Left renal pelvis (tissue), 4 donors: ENCODE measurements at places on chromosomes 7 and 10.

GRCh38 chr7:135368416-135369186, 135.0 kb downstream of the STRA8 start:
- DNase-seq = no peak

- DNase-seq = no peak
Observed at GRCh38 chr7:45293295-45293942, 135.8 kb downstream of the RAMP3 start.

DNA sequence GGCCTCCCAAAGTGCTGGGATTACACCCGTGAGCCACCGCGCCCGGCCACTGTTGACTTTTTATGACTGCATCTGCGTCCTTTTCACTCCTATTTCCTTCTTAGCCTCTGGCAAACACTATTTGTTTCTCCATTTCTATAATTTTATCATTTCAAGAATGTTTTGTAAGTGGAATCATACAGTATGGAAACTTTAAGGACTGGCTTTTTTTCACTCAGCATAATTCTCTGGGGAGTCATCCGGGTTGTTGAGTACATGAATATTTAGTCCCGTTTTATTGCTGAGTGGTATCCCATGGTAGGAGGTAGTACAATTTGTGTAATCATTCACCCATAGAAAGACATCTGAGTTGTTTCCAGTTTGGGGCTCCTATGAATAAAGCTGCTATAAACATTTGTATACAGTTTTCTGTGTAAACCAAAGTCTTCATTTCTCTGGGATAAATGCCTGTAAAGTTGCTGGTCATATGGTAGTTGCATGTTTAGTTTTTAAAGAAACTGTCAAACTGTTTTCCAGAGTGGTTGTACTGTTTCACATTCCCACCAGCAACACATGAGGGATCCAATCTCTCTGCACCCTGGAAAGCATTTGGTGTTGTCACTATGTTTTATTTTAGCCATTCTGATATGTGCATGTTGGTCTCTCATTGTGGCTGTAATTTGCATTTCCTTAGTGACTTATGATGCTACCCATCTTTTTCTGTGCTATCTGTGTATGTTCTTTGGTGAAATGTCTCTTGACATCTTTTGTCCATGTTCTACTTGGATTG, 139.6 kb upstream of the EEPD1 start:
- no peak for DNase-seq

GRCh38 chr10:97341416-97341815, 6.9 kb upstream of the FRAT2 start:
- no peak for DNase-seq

GRCh38 chr10:129958148-129958628, 5.9 kb downstream of the EBF3 start:
- no peak for DNase-seq

- DNase-seq = no peak
Observed at GRCh38 chr7:136058546-136058945, 81.4 kb upstream of the MTPN start.

GRCh38 chr10:96646301-96646700, 59.5 kb upstream of the TM9SF3 start:
- no peak for DNase-seq

- no peak for DNase-seq
Observed at GRCh38 chr10:99331207-99331803, 2.1 kb downstream of the CNNM1 start.

DNA sequence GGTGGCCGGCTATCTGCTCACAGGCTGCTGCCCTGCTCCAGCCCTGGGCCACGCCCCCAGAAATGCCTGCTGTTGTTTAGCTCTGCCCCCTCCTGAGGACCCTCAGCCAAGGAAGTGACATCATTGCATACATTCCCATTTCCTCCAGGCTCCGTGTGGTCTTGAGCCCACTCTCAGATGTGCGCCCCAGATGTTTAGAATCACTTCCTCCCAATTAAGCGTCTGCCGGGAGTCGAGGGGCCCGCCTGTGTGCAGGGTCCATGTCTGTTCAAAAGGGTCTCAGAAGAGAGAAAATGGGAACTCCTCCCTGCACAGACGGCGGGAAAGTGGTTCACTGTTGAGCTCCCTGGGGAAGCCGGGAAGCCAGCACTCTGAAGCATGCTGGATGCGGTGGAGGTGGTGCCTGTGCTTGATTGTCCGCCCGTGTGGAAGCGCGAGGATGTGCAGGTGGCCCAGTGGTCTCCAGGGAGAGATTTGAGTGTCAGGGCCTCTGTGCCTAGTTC, 116.9 kb upstream of the PPIF start:
- DNase-seq = no peak

- no peak for DNase-seq
Observed at GRCh38 chr10:70007116-70007820, 45.4 kb upstream of the MACROH2A2 start.

DNA sequence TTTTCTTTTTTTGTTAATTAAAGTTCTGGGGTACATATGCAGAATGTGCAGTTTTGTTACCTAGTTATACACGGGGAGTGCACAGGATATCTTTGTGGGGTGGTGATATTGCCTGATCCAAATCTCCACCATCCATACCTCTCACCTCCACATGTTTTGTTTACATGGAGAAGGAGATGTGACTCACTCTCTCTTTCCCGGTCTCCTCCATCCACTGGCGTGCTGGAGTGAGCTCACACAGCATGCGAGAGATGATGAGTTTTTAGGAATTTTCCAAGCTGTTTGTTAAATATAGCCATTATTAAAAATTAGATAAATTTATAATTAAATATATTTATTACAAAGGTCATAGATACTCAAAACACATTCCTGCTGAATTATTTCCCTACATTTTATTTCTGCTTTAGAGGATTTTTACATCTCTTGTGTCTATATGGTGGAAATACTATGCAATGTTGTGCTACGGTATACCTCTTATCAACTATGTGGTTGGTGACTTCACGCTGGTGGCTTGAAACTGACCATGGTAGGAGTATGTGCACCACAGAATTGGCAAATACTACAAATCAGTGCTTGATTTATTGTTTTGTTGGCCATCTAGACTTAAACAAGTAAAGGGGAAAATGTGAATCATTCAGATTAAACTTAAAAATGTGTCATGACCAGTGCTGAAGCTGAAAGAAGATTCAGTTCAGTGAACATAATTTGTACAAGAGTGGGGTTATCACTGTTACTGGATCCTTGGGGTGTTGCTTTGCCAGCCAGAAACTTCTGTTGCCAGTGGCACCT, 107.9 kb upstream of the FAM180A start:
- DNase-seq = no peak

DNA sequence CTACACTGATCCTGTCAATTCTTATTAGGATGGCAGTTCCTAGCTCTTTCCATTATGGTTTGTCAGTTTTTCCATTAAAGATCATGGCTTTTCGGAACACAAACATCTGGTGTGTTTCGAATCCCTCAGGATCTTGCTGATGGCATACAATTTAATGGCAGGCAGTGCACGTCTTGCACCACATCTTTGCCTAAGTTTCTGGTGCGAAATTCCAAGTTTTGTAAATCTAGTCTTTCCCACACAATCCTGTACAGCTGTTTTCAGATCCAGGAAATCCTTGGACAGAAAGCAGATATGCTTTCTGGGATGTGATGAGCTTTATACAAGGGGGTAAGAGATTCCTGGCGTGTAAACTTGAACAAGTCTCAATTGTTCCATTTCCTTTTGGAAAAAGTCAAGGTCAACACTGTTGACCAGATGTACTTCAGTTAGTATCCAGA, 224.3 kb upstream of the PHYHIPL start:
- DNase-seq = no peak

GRCh38 chr7:69871213-69871885, 273.1 kb downstream of the AUTS2 start:
- DNase-seq = no peak

DNA sequence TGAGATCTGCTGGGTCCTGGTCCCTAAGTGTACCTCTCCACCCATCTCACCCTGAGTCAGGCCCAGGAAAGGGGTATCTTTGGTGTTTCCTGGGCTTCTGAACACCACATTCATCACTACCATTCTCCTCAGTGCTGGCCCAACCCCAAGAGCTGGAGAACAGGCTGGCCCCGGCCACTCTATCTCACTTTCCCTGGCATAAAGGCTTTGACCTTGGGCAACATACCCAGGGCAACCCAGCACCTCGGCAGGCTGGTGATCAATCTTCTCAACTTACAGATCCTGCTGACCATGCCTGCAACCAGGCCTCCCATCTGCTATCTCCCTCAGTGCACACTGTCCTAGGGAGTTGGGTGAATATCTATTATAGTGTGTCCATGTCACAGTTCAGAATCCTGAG, 2.1 kb downstream of the VSIR start:
- DNase-seq = no peak

DNA sequence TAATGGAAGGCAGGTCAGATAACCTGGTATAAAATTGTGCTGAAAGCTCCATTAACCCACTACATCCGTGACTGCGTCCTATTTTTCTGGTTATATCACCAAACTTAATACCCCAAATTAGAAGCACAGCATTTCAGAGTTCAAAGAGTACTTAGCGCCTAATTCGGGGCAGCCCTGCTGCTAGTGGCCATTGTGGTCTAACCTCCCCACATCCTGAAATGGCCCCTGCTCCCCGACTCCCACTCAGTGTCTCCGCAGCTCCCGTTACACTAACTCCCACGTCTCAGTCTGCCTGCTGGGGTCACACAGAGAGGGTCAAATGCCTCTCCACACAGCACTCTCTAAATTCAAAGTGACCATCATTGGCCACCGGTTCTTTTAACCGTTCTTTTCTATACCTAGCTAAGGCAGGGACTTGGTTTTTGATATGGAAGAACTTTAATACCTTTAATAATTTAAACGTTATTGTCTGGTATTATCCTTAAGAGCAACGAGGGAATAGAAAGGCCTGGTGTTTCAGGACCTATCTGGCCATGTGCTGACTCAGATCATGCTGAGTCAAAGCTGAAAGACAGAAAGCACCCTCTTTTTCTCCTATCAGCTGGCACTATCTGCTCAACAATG, 117.1 kb downstream of the KMT2E start:
- no peak for DNase-seq

DNA sequence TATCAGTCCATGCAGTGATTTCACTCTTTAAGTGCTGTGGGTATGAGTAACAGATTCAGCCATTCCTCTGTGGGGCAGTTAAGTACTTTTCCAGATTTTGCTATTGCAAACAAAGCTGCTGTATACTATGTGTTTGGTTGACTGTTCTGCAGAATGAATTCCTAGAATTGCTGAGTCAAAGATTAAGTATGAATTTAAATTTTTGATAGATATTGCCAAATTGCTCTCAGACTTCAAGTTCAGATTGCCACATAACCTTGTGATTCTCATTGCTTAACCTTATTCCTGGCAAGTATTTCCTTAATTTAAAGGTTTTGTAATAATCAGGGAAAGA, 21.6 kb upstream of the SAR1A start:
- DNase-seq = no peak

GRCh38 chr7:131151034-131151433, 176.6 kb upstream of the MKLN1 start:
- DNase-seq = no peak

- no peak for DNase-seq
Observed at GRCh38 chr10:98107644-98108430, 26.6 kb upstream of the R3HCC1L start.

DNA sequence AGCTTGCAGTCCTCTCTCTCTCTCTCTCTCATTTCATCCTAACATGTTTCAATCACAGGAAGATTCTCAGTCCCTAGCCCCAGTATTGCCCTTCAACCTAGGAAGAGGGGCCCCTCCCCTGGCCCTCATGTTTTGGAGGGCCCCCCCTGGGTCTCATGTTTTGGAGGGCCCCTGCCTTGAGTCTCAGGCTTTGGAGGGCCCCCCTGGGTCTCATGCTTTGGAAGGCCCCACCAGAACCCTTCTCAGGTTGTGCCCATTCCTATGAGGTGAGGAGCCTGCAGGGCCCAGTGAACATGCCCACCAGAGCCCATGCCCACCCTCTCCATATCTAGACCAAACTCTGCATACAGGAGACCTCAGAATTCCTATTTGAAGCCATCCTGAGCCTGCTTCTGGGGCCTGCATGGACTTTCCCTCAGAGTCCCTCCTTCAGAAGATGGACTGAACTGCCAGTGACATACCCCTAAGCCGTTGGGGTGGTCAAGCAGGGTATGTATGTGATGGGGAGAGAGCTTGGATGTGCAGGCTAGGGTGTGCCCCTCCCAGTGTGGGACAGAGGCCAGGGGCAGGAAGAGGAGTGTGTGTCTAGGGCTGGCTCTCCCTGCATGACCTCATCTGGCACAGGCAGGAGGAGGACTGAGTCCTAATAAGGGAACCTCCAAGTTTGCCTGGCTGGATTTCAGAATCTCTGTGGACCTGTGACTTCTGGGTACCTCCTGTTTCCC, 8.1 kb upstream of the VDAC2 start:
- DNase-seq = no peak

DNA sequence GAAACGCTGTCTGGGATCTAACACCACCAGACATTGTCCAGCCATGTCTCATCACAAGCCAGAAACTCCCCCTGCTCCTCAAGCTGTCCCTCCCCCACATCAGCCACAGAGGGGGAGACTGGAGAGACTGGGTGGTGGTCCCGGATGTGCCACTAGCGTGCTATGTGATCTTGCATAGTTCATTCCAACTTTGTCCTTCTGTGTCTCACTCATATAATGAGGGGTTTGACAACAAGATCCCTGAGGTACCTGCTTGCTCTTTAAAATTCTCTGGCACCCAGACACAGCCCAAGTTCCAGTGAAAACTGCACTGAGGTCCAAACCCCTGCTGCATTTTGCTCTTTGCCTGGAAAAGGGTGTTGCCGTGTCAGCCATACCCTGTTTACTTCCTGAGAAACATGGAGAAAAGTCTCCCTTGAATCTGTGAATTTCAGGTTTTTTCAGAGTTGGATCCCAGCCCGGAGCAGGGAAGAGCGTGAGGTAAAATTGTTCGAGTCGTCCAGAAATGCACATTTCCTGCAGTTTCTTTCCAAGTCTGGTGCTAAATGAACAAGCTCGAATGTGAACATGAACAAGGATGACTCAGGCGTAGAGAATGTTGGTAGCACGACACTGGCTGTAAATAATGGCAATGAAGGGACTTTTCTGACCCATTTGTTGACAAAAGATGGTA, 156.6 kb downstream of the CCDC3 start:
- peak; percentile 67 for DNase-seq

GRCh38 chr10:3054851-3055199, 12.5 kb upstream of the PFKP start:
- DNase-seq = no peak

DNA sequence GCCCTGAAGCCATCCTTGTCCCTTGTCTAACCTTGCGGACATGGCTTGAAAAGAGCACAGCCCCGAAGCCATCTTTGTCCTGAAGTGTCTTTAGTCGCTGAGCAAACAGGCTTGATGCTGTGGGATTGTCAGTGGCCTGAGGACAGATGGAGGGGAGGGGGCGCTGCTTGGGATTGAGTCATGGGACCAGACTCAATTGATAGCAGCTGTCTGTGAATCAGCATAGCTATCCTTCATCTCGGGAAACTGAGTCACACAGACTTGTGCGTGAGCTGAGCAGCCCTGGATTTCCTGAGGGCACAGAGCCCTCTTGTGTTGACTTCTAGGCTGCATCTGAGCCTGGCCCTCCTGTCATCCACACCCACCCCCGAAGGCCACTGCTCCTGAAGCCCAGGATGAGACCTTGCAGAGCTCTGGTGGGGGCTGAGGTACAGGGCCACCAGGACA, 14.4 kb downstream of the MYO1G start:
- no peak for DNase-seq

GRCh38 chr10:46517541-46517940, 38.9 kb downstream of the GPRIN2 start:
- DNase-seq = no peak
